ENCODE measurements at places on chromosomes 4 and X. TPM values are rescaled to one million over a fixed set of nuclear protein-coding genes. Genes with fewer than 3 reads are reported as not detected.
A peak's percentile ranks its signal among the peaks of the same experiment; 100 is the strongest.

The PLXNB3 gene
- 27.3 TPM for total RNA-seq

GRCh38 chr4:145697332-145697731, 17.4 kb downstream of the C4orf51 start:
- DNase-seq, result no peak

DNA sequence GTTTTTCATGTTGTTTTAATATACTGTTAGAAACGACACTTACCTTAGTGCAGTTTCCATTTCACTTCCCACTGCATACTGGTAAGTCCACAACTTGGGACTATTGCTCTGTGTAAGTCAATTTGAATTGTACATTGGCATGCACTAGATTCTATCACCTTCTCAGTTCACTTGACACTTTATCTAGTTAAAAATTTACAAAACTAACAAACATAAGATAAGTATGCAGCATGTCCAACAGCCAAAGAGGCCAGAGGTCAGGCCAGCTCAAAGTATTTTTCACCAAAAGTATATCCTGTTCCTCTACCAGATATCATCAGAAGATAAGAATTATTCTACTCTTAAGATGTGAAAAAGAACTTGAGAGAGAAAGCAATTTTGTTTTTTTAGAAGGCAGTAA, 75.9 kb downstream of the QRFPR start:
- no peak for DNase-seq

DNA sequence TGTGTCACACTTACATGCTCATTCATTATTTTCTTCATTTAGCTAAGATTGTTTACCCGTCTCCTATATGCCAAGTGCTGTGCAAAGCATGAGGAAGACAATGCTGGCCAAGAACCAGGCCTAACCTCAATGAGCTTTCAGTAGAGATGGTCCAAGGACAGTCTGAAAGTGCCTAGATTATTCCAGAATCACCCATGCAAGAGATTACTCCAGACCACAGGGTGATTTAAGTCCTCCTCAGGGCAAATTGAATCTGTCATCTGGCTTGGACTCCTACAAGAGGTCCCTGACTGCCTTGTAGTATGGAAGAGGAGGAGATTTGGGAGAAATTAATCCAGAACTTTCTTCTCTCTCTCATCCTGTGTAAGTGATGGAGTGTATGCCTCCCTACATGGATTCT, 99.4 kb upstream of the NDP start:
- DNase-seq, result peak; percentile 8

DNA sequence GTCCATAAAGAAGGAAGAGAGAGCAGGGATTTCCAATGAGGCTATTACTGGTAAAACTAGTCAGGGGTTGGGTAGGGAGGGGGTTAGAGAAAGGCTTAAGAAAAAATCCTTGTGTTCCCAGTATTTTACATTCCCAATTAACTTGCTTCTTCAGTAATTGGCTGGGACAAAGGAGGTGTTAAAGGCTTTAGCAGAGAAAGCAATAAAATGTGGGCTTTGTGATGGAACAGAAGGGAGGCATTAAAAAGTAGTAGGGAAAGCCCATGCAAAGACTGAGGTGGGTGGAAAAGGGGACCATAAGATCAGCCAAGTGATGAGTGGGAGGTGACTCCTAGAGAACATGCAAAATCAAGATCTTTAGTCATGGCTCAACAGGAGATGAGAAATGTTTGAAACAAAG, 1467.2 kb downstream of the RPA4 start:
- DNase-seq, result no peak

GRCh38 chrX:39144323-39144722, 343.1 kb downstream of the MID1IP1 start:
- DNase-seq, result no peak

Measured in PC-3 (cell line).